Astrocyte of the hippocampus (primary cell): ENCODE measurements at places on chromosomes 12 and 14.

GRCh38 chr14:62118461-62118860 lies 356.2 kb downstream of the SNAPC1 start:
- DNase-seq, result no peak

- no peak for DNase-seq
These were observed 9.7 kb downstream of the TC2N start for GRCh38 chr14:91857614-91858013.

GRCh38 chr12:46508651-46509050 lies 136.1 kb upstream of the SLC38A2 start:
- no peak for DNase-seq

DNA sequence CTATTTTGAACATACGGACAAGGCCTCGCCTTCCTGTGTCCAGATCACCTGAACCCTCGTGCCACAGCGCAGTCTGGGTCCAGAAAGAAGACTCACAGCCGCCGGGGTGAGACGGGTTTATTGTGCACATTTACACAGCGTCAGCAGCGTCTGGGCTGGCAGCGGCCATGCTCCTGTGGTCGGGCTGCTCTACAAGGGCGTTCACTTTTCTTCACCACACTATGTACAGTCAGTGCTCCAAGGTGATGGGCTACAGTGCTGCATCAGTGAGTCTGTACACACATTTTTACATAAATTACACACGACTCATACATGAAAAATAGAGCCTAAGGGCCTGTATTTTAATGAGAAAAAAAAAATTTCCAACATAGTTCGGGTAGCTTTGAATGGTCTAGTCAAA lies 18.0 kb downstream of the ZFYVE21 start:
- peak; percentile 54 for DNase-seq

GRCh38 chr14:34425095-34425851 lies 36.8 kb downstream of the SPTSSA start:
- DNase-seq, result no peak

GRCh38 chr14:92340931-92341330 lies 18.0 kb downstream of the SLC24A4 start:
- no peak for DNase-seq

GRCh38 chr14:77043177-77043983 lies 14.9 kb upstream of the IRF2BPL start:
- DNase-seq, result peak; percentile 61

DNA sequence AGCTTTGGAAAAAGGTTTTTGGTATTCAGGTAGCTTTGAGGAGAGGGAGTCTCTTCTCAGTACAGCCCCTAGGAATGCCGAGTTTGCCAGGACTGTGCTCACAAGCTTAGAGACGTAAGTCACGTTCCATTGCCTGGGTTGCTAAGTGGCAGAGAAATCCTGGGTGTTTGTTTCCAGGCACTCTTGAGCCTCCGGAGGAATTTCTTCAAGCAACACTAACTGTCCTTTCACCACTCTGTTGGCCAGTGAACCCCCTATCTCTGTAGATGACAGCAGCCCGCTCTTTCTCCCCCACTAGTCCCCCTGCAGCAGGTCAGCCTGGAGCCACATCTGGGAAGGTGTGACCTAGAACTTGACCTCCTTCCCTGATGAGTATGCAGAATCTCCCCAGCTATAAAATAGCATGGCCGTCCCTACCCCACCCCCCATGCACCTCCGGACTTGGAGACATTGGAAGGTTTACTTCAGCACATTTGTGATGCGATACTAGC lies 162.7 kb downstream of the ZFP36L1 start:
- no peak for DNase-seq

GRCh38 chr14:25056688-25057078 lies 6.7 kb upstream of the STXBP6 start:
- DNase-seq, result no peak

- no peak for DNase-seq
These were observed 75.8 kb upstream of the OR4E1 start for GRCh38 chr14:21749306-21749868.

DNA sequence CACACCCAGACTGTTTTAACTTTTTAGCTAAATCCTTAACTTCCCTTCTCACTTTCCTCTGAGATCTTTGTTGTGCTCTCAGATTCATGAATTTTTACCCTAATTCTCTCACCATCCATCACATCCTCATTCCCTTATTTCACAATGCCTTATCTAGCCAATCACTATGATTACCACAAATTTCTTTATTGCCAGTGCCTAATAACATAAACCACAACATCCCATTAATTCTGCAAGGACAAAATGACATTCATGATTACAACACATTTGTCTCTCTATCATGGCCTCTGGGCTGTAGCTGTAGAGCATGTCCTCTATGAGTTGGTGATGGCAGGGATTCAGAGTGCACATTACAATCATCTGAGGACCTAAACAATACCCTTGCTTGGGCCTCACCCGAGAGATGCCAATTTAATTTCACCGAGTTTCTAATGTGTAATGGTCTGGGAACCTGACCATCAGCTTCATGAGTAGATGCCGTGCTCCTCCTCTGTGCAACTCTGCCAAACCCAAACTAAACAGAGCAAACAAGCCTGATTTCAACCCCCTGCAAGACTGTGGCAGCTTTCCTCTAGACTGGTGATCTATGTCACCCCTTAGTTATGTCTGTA lies 99.3 kb downstream of the SPTSSA start:
- DNase-seq, result no peak

DNA sequence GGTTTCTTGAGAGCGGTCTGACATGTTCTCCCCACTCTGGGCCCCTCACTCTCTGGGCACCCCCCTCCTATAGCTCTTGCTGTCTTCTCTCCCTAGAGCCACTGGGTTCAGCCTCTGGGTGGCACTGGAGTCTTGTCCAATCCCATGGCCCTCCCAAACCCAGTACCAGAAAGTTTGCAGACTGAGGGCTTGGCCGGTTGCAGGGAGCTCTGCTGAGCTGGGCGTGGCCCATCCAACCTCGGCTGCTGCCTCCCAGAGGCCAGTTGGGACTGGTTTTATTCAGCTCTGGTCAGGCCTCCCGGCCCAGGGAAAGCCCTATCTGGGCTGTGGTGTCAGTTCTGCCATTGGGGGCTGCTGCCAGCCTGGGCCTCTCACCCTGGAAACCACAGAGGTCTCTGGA lies 37.9 kb downstream of the ISCA2 start:
- DNase-seq, result peak; percentile 53

- no peak for DNase-seq
These were observed 36.1 kb upstream of the ADGRD1 start for GRCh38 chr12:130917607-130918006.

DNA sequence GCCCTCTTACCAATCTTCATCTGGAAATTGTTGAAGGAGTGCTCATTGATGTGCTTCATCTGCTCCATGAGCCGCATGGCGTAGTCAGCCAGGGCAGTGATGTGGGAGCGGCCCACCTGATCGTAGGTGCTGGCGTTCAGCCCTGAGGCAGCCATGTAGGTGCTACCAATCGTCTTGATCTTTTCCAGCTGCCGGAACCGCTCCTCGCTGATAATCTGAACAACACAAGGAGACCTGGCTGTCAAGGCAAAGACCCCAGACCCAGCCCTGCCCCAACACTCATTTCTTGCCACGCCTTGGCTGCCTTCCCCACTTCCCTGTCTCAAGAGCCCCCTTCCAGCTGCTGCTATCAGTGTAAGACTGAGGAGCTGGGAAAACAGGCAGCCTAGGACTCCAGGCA lies 18.1 kb downstream of the ADCY6 start:
- no peak for DNase-seq

GRCh38 chr12:116896411-116896924 lies 14.3 kb upstream of the FBXW8 start:
- DNase-seq, result no peak

- DNase-seq, result peak; percentile 37
These were observed 7.9 kb downstream of the VWF start for GRCh38 chr12:6116471-6117021.

DNA sequence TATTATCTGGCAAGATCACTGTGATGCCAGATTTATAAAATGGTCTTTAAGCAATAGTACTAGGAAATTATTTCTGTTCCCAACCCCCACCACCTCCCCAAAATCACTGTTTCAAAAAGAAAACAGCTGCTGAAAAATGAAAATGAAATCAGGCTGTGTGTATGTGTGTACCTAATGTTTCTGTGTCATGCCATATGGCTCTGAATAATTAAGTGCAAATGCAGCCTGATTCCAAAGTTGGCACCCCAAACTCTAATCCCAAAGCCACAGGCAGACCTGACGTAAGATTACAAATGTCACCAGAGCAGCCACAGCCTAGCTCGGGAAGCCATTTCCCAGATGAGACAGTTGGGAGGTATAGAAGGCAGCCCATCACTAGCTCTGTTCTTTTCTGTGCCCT lies 175.5 kb downstream of the MED13L start:
- DNase-seq, result no peak

DNA sequence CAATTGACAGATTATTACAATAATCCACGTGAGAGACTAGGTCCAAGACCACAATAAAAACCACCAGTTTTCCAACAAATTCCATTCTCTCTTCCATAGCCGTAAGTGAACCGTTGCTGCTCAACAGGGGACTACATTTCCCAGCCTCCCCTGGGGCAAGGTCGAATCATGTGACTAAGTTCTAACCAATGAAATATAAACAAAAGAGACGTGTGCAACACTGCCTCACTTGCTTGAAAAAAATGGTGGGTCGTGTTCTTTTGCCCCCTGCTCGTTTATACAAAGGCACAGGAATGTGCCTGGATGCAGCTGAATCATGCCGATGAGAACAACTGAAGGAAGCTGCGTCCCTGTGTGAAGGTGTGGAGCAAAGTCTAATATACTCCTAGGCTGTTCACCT lies 51.1 kb downstream of the HSPB8 start:
- peak; percentile 27 for DNase-seq

GRCh38 chr14:28742171-28742846 lies 24.3 kb upstream of the FOXG1 start:
- peak; percentile 45 for DNase-seq

GRCh38 chr14:85420707-85421106 lies 109.2 kb upstream of the FLRT2 start:
- DNase-seq, result no peak

DNA sequence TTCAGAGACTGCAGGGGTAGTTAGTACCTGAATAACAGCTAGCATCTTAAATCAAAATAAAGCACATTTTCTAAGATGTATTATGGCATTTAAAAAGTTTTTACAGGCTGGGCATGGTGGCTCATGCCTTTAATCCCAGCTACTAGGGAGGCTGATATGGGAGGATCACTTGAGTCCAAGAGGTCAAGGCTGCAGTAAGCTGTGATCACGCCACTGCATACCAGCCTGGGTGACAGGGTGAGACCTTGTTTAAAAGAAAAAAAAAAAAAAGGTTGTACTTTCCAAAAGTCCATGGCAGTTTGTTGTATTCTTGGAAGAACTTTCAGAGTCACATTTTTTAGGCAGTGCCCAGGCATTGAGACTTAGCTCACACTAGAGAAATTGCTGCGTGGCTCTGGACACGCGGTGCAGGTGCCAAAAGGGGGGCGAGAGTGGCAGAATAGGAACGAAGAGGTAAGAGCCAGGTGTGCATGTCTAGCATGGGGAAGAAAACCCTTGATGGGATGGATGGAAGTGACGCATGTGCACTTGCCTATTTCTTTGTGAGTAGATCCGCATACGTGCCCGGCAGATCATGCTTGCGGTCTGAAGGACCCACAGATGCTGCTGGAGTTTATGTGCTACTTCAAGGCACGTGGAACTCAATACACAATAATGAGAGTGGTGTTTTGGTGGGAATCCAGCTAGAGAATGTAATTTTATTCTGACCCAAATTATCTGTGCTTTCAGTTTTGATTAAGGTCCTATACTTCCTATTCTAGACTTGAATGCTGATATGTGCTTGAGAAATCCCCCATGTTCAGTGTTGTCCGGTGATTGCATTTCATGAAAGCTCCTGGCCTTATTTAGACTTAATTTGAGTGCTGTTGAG lies 11.9 kb downstream of the ANKRD13A start:
- DNase-seq, result no peak

DNA sequence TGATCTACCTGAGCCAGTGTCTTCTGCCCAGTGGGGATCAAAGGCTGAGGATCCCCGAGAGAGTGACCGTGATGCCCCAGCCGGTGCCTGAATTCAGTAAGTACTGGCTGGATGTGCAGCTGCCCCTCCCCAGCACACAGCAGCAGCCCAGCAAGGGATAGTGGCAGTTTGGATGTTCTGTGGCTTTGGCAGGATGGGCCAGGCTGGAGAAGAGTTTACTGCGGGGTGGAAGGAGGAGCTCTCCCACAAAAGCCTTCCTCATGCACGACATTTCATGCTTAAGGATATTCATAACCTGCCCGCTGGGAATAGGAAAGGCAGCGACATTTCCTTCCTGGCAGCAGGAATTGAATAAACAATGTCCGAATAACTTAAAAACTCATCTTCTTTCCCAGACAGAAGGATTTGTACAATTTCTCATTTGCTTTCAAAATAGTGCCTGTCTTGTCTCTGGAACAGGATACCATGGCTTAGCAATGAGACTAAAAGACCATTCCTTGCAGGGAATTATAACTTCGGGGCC lies 135.6 kb upstream of the PRMT8 start:
- no peak for DNase-seq

DNA sequence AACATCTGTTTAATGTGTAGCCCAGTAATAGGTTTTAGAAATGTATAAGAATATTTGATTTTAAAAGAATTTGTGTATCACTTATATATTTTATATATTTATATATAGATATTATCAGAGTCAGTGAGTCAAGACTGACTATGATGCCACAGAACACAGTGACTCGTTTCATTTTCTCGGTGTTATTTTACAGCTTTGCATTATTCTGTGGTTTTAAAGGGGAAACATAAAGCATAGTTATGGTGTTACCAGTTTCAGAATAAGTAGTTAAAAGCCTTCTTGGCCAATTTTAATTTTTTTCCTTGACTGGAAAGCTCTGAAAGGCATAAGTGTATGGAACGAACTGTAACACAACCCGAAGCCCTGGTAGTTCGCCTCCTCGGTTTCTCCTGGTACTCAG lies 91.0 kb downstream of the GRIP1 start:
- no peak for DNase-seq

DNA sequence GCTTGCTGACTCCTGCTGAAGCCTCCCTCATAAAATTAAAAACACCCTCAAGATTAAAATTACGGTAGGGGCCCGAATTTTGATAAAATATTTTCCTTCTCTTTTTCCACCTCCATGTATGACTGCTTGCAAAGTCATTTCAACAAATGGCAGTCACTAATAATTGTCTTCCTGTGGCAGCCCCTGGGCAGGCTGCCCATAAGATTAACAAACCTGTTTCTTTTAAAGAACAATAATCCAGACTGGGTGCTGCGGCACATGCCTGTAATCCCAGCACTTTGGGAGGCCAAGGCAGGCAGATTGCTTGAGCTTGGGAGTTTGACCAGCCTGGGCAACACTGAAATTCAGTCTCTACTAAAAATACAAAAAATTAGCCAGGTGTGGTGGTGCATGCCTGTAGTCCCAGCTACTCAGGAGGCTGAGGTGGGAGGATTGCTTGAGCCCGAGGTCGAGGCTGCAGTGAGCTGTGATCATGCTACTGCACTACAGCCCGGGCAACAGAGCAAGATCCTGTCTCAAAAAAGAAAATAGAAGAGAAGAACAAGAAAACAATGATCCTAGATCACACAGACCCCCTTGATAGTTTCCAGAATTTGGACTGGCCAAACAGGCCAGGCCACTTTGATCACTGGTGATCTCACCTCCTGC lies 8.7 kb downstream of the SAV1 start:
- no peak for DNase-seq
